Kidney glomerular epithelial cell (primary cell): ENCODE measurements at places on chromosomes 3 and 15.
A peak's percentile ranks its signal among the peaks of the same experiment; 100 is the strongest.

GRCh38 chr3:50623840-50624474 lies 7.0 kb downstream of the MAPKAPK3 start:
- no peak for DNase-seq

- DNase-seq = peak; percentile 6
Observed at GRCh38 chr3:47250309-47251060, 32.1 kb downstream of the KIF9 start.

DNA sequence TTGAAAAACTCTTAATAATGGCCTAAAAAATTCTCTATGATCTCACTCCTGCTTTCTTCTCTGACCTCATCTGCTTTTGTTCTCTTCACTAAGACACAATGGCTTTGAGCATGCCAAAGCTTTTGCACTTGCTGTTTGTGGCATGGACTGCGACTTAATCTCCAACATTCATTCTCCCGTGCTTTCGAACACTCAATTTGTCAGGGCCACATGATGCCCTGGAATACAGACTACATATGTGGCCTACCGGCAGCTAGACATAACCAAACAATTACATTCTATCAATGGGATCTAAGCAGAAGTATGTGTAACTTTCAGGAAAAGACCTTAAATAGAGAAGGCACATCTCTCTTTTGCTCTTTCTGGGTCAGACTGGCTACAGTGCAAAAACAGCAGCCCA lies 506.5 kb downstream of the MAGI1 start:
- no peak for DNase-seq

GRCh38 chr15:61467823-61468222 lies 238.7 kb upstream of the RORA start:
- no peak for DNase-seq

DNA sequence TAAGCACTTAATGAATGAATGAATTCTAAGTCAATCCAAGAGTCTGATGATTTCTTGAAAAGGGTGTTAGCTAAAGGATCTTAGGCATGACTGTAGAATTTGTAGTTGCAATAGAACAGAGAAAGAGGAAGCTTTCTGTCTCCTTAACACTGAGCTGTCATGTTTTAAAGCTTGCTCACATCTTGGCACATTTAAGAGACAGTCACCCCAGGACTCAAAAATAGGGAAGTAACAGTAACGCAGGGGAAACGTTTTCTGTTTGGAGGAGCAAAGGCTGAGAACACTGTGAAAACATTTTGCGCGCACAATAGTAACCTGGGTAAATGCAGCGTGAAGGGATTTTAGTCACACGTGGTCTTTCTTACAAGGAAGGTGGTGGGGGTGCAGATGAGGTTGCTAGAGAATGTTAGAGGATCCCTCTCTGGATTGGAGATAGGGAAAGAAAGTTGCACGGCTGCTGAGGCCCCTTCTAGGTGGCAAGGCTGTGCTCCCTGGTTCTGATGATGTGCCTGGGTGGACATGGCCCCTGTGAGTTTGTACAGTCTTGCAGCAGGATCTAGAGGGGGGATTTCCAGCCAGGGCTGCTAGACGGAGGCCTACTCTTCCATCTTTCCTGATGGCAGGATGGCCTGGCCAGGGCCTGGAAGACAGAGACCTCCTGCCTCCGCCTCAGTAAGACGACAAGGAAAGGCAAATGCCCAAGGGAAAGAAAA lies 12.0 kb downstream of the STARD5 start:
- no peak for DNase-seq

DNA sequence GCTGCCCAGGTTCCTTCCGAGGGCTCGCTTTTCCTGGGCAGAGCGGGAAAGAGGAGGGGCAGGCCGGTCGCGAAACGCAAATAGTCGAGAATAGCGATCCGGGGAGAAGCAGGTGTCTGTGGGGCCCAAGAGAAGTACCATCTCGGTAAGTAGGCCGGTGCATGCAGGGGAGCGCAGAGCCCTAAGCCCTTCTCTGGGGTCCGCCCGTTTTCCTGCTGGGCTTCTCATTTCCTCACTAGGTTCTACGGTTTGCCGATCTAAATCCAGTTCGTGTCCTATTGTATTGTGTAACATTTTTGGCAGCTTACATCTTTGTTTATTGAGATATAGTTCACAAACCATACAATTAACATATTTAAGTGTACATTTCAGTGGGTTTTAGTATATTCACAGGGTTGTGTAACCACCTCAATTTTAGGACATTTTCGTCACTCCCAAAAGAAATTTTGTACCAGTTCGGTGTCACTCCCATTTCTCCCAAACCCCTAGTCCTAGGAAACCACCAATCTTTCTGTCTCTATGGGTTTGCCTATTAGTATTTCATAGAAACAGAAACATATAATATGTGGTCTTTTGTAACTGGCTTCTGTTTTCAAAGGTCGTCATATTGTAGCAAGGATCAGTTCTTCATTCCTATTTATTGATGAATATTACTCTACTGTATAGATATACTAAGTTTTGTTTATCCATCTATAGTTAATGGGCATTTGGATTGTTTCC lies 6.8 kb upstream of the TRIM69 start:
- DNase-seq = no peak

- DNase-seq = peak; percentile 57
Observed at GRCh38 chr15:57340682-57341259, 35.5 kb upstream of the CGNL1 start.

DNA sequence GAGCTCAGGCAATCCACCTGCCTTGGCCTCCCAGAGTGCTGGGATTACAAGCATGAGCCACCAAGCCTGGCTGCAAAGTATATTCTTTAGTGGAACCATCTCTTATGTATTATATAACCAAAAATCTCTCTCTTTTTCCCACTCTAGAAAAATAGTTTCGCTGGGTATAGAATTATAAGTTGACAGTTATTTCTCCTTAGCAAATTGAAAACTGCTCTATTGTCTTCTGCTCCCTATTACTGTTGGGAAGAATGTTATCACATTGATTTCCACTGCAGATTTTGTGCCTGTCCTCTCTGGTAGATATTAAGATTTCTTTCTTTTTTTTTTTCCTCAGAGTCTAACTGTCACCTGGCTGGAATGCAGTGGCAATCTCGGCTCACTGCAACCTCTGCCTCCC lies 10.2 kb upstream of the DHX30 start:
- DNase-seq = no peak

DNA sequence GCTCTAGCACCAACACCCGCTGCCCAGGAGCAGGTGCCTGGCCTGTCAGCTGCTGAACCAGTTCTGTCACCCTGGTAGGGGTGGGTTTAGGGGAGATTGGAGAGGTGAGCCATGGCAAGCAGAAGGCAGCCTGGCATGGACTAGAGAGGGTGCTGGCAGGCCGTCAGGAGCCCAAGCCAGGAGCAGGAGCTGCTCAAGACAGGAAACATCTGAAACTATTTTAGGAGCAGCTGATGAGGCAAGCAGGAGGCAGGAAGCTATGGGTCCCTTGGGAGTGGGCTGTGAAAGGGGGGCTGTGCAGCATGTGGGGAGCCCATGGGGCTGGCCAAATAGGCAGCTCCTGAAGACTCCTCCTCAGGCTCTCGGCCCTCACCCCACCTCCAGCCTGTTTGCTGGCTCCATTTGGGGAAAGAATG lies 2.3 kb downstream of the INKA1 start:
- no peak for DNase-seq

GRCh38 chr15:71634820-71635560 lies 175.4 kb upstream of the NR2E3 start:
- no peak for DNase-seq

DNA sequence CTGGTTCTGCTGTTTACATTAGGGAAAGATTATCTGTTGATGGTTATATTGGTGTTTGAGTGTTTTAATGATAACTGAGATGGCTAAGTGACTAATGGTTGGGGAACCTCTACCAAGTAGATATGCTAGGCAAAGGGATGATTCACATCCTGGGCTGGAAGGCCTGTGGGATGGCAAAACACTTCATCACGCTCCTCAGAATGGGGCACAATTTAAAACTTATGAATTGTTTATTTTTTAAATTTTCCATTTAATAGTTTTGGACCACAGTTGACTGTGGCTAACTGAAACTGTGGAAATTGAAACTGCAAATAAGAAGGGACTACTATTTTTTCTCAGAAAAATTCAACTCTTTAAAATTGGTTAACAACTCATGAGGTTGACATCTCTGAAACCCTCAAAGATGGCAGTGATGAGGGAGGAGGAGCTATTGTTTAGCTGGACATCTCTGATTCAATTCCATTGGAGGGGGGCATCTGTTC lies 100.5 kb upstream of the ZBED2 start:
- DNase-seq = peak; percentile 78

DNA sequence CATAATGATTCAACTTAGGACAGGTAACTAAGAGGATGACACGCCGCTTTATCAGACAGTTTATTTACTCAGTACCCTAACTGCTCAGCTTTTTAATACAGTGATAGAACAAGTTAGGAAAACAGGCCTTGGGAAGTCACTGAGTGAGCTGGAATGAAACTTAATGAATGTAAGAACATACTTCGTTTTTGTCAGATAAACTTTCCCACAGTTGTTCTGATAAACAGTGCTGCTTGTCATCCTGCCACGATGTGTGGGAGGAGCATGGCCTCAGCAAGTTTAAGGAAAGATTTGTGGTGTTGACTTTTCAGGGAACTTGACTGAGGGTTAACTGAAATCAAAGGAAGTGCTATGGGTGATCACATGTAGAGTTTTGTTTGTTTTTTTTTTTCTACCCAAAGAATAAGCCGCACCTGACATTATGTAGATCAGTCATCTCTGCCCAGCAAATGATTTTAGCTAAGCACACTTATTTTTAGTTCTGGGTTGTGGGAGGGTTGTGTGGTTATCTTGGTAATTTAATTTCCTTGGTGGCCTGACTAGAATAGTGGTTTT lies 5.6 kb upstream of the P2RY14 start:
- peak; percentile 31 for DNase-seq

- peak; percentile 47 for DNase-seq
Observed at GRCh38 chr15:73305331-73306211, 63.2 kb downstream of the HCN4 start.

DNA sequence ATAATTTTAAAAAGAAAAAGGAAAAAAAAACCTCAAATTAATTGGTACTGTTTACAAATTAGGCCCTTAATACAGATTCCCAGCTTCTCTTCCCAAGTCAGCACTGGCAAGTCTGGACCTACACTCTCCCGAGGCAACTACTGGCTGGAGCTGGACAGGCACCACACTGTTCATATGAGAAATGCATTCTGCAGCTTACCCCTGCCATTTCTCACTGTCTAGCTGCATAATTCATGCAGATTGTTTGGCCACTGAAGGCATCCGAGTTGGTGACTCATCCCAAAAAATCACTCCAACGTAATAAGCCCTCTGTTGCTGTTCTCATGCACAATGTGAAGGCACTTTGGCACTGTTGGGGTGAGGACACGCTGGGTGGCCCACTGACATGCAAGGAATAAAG lies 45.3 kb downstream of the ROPN1B start:
- DNase-seq = no peak

GRCh38 chr3:31191354-31191753 lies 296.9 kb upstream of the GADL1 start:
- DNase-seq = no peak

- no peak for DNase-seq
Observed at GRCh38 chr3:16906682-16907081, 21.9 kb downstream of the PLCL2 start.

DNA sequence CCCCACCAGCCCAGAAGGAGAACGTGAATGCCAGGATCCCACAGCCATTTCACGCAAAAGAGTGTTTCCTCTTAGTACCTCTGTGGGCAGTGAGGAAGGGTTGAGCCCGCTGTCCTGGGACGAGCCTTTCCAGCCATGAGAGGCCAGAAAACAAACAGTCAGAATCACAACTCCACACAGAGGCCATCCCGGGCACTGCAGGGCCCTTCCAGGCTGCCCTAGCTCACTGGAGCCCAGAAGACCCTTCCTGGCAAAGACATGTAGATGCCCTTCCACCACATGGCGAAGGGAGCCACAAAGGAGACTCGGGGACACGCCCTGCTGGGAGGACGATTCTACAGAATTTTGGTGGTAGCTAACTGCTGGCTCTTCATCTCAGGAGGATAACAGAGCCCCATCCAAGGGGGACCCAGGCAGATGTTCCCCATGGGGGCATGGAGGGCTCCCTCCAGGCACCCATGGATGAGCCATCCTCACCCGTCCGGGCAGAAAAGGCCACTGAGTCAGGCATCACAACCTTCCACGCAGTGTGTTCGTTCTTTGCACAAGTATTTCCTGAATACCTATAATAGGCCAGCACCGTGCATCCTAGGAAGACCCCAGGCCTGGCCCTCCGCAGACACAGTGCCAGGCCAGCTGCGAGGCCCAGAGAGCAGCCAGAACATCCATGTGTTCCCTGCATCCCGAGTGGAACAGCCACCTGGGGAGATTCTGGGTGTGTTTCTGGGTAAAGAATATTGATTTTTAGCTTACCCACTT lies 47.2 kb downstream of the SLC12A8 start:
- peak; percentile 19 for DNase-seq

DNA sequence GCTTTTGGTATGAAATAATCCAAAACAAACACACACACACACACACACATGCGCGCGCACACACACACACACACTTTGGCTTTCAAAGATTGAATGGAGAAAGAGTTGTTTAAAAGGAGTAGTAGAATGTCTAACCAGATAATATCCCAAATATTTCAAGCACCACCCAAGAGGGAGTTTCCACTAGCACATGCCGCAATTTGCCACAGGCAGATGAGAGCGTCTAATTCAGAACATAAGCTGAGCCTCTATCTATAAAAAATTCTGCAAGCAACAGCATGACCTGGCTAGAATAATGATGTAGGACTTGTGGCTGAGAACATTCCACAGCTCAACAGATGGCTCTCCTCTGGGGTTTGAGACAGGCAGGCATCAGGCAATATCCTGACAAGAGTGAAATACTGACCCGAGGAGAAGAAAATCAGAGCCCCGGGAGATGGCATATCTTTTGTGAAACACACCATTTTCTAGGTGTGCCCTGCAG lies 302.5 kb upstream of the GADL1 start:
- no peak for DNase-seq

- no peak for DNase-seq
Observed at GRCh38 chr15:23954931-23955330, 267.8 kb upstream of the NDN start.

DNA sequence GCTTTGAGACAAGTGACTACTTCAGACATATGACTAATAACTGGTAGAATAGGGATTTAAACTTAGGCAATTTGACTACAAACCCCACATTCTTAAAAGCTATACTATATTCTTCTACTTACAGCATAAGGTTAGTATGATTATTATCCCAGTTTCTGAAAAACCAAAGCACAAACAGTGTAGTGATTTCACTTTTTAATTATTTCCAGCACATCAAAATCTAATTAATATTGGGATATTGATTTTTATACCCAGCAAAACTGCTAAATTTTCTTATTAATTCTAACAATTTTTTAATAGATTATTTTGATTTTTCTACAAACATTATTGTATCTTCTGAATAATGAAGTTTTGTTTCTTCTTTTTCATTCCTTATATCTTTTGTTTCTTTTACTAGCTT lies 16.9 kb downstream of the EHHADH start:
- DNase-seq = no peak

DNA sequence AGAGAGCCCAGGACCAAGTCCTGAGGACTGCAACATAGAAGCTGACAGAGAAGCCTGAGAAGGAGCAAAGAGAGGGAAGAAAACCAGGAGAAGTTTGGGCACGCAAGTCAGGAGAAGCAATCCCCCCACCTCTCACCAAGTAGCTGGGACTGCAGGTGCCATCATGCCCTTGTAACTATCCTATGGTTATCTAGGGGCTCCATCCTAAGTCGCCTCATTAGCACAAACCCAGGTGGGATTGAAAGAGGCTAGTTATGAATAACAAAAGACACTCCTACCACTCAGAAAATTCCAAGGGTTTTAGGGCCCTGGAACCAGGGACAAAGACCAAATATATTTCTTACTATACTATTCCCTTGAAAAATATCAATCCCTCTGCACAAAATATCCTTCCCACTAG lies 53.5 kb downstream of the CCR4 start:
- no peak for DNase-seq

- DNase-seq = peak; percentile 75
Observed at GRCh38 chr3:122697952-122698620, 17.4 kb downstream of the PARP14 start.
